ENCODE measurements at places on chromosomes 7 and 10. TPM values are rescaled to one million over a fixed set of nuclear protein-coding genes. Genes with fewer than 3 reads are reported as not detected.

CCDC3 gene
- polyA plus RNA-seq = 3.4 TPM

ASB13 gene
- 17.0 TPM for polyA plus RNA-seq

NPFFR1 gene
- polyA plus RNA-seq = 0.02 TPM

OR2A7 gene
- polyA plus RNA-seq = 3.4 TPM

OAT gene
- polyA plus RNA-seq = 40.3 TPM

P4HA1 gene
- polyA plus RNA-seq = 12.0 TPM

HTRA1 gene
- polyA plus RNA-seq = 20.1 TPM

ATG9B gene
- 2.7 TPM for polyA plus RNA-seq

IL2RA gene
- polyA plus RNA-seq = not detected

CDH23 gene
- polyA plus RNA-seq = 6.3 TPM

CREM gene
- polyA plus RNA-seq = 15.7 TPM

DNAH11 gene
- 1.5 TPM for polyA plus RNA-seq

AQP1 gene
- polyA plus RNA-seq = 0.19 TPM

DNA sequence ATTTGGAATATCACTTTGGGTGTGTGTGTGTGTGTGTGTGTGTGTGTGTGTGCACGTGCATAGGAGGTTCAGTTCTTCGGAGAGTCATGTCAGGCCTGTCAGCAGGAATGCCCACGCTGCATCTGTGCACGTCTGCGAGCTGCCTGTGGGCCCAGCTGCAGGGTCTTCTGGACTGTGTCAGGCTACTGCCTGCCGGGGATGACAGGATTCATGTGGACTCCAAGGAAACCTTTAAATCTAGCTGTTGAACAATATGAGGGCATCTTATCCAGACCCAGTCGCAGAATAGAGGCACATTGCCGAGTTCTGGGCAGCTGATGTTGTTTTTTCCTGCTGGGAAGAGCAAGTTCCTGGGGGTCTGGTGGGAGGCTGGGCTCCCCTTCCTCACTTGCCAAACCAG, 19.0 kb downstream of the AQP1 start:
- peak; percentile 28 for DNase-seq

- no peak for DNase-seq
Measured at GRCh38 chr10:33684211-33684611, 349.7 kb upstream of the NRP1 start.

DNA sequence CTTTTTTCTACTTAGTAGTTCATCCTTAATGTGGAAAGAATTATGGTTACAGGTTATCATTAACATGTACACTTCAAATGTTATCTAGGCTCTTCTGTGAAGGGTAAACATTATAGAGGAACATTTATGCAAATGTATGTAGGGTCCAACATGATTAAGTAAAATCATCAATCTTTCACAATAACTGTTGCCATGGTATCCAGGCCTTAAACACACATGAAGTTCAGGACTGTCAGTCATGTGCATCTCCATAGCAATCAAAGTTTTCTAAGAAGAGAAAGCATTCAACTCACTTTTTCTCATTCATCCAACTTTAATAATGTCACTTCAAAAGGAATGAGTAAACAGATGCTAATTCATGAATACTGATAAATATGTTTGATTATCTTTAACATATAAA, 83.6 kb downstream of the DNAJC1 start:
- no peak for DNase-seq

DNA sequence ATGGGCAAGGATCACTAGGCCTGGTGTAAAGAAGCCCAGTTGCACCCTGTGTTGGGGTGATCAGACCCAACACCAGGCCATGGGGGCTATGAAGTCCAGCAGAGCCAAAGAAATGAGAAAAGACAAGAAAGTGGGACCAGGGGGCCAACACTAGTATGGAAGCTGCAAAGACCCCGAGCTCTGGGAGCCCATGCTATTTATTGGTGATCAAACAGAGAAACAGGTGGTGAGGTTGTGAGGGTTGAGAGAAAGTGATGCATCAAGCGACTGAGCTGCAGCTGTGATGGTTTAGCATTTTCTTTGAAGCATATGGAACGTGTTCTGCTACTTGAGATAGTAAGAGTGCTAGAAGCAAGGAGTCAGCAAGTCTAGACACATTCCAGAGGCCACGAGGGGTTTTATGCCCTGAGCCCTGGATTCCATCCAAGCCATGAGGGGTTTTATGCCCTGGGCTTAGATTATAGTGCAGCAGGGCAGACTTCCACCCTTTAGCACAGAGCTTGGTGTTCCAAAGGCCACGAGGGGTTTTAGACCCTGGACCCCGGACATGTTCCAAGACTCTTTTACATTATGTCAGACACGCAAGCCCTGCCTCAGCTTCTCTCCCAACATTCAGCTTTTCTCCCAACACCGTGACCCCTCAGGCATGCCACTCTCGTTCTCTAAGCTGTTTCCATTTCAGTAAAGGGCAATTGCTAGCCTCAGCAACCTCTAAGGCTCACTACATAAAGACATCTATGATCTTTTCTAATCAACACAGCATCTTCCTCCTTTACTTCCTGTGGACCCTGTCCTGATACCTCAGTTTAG, 43.1 kb upstream of the GPAM start:
- DNase-seq = no peak

GRCh38 chr7:14635955-14636354, 266.6 kb downstream of the DGKB start:
- no peak for DNase-seq

- no peak for DNase-seq
Measured at GRCh38 chr10:5622186-5622960, 44.0 kb downstream of the ASB13 start.

DNA sequence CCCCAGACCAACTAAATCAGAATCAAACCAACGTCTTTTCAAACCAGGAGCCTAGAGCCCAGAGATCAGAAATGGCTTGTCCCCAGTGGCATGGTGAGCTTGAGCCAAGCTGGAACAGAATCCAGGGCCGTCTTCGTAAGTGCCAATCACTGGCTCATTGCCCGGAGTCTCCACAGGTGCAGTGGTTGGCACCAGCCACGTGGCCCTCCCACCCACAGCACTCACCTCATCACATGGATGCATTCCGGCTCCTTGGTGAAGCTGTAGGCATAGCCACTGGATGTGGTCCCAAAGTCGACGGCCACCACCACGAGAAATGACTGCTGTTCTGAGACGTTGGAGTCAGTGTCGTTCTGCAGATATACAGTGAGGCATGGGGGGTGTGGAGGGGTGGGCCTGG, 37.4 kb downstream of the HSPA12A start:
- DNase-seq = no peak

DNA sequence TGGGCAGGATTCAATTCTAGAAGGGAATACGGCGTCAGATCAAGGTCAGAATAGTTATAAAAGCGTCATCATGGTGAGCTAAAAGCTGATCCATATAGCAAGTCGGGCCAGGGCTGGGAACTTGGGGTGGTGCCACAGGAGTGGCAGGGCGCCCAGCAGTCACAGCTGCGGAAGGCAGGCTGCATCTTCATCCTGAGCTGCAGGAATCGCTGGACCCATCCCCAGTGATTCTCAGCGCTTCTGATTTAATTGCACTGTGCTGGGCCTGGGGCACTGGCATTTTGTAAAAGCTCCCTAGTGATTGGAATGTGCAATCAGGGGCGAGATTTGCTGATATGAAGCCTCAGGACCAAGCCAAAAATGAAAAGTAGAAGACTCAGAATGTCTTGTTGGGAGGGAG, 135.3 kb downstream of the CTTNBP2 start:
- DNase-seq = no peak

- no peak for DNase-seq
Measured at GRCh38 chr7:135929249-135929648, 47.9 kb downstream of the MTPN start.

DNA sequence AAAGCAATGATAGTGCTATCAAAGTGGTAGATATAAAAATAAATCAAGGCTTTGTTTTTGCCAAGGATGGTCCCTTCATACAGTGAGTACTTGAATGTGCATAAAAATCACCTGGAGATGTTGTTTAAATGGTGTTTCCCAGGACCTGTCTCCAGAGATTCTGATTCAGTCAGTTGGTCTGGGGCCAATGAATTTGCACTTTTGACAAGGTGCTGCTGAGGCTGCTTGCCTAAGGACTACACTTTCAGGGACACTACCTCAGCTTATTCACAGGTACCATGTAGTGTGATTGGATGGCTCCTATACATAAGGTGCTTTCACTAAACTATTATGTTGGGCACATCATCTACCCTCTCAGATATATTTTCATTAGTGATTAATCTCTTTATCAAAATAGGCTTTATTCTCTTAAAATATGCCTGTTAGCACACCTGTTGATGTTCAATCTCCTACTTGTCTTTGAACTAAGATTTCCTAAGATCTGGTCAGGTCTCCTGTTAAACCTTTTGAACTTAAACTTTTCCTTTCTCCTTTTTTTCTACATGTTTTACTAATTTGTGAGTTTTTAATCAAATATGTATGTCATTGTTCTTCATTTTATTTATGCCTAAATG, 24.3 kb downstream of the CAPZA2 start:
- no peak for DNase-seq

DNA sequence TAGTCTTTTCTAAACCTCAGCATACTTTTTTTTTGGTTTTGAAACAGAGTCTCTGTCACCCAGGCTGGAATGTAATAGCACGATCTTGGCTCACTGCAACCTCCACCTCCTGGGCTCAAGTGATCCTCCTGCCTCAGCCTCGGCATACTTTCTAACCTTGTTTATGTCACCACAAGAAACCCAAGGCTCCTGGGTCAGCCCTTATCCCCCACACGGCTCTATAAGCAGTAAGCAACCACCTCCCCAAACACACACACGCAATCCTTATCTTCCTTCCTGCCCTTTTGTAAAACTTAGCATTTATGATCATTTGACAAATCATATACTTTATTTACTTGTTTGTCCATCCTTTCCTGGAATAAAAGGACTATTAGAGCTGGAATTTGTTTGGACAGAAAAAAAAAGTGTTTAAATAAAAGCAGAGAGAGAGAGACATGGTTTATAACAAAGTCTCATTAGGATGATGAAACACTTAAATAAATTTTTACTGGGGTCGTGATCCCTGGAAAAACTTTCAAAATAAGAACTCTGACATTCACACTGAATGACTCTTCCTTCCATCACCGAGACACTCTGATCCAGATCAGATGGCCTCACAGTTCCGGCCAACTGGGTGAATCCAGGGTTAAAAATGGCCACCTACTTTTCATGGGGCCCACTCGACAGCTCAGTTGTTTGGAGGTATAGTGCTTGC, 72.7 kb upstream of the PIK3CG start:
- DNase-seq = no peak

DNA sequence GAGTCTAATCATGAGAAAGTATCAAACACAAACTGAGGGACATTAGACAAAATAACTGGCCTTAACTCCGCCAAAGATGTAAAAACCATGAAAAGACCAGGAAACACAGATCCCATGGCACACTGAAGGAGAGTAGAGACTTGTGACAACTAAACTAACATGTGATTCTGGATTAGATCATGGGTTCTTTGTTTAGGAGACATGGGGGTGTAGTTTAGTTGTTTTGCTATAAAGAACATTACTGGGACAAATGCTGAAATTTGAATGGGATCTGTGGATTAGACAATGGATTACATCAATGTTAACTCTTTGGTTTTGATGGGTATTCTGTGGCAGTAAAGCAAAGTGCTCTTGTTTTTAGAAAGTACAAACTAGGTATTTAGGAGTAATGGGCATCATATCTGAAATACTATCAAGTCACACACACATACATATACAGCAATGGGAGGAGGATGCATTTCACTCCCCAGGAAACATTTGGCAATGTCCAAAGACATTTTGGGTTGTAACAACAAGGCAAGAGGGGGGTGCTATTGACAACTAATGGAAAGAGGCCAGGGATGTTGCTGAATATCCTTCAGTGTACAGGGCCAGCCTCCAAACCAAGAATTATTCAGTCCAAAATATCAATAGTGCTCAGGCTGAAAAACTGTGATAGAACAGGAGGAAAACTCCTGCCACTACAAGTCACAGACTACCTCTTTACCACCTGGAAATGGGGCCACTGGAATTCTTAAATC, 32.4 kb downstream of the WAPL start:
- no peak for DNase-seq

DNA sequence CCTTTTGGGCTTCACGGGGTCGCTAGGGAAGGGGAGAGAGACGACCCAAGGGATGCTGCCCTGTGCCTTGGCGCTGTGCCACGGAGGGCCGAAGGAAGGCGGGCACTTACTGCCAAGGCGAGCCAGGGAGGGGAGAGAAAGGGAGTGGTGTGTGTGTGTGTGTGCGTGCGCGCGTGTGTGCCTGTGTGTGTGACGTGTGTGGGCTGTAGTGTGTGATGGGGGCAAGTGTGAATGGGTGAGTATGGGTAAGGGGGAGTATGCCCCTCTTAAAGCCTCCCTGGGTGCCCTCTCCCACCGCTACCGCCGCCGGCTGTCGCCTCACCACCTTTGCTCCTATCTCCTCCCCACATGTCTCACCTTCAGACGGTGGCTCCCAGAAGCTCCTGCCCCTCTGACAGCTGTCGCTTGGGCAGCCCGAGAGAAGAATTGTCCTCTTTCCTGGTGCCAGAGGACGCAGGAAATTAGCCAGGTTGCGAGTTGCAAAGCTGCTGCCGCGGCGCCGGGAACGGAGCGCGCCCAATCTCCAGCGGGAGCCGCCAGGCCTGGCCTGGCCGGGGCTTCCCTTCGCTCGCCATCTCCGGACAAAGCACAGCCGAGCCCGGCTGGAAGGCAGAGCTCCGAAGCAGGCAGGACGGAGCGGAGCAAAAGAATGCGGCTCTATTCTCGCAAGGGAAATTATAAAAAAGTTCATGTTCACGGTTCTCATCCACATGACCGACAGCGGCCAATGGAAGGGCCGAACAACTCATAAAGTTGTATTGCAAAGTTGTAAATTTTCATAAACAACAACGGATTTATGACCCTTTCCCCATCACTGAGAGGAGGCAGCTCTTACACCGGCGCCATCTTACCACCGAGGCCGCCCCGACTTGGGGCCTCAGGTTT, at the start of gene HOXA3:
HOXA3 (minus strand) TSS at position 653 of the 885 bp plus-strand sequence. CDS start 41,943 bp downstream, outside the sequence.
- no peak for DNase-seq

DNA sequence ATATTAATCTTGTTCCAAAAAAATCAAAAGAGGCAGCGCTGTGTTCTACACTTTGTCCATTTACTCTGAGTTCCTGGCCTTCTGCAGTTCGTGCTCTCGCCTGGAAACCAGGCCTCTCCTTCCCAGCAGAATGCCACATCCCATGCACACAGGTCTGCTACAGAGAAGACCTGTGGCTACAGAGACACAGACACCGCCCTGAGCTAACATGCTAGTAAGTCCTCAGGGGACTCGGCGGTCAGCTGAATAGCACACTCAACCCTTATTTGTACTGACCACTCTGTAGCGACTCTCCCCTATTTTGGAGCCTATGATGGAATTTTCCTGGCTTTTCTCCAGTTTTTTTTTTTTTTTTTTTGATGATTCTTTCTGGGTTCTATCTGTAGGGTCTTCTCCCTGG, 12.8 kb downstream of the CREB3L2 start:
- no peak for DNase-seq

DNA sequence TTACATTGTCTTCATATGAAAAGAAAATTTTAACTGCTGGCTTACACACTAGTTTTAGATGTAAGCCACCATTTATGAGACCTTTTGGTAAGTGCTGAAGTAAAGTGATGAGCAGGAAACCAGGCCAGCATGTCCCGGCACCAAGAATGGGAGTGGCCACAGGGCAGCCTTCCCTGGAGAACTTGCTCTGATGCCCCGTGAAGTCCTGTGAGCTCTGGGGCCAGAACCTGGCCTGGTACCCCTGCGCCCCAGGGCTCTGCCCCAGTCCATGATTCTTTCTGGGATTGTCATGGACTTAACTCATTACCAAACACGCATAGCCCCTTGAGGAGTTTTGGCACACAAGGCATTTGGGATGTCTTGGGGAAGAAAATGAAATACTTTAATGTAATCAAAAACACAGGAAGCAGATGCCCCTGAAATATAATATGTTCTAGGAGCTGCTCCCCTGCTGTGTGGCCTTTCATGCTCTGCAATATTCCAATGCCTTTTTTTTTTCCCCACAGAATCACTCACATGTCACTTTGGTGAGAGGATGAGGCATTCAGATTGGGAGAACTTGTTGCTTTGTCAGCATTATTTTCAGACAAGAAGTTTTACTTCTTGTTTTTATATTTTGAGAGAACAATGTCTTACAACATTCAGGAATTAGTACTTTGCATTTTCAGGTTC, 53.1 kb upstream of the CXCL12 start:
- no peak for DNase-seq
